ENCODE measurements at places on chromosomes 2 and 18.

DNA sequence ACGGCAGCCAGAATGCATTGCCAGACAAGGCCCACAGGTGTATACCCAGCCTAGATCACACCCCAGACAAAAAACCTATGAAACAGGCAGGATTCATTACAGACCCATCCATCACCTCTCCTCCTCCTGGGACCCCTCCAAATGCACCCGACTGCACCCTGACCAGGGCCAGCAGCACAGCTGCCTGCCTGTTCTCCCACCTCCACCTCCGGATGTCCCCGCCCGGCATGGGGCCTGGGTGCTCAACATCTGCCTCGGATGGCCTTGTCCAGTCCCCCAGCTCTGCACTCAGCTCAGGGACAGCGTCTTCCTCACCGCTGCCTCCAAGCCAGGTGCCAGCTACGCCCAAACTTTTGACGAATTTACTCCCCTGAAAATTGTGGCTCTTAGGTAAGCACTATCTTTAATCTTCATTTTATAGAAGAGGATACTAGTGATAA lies 91.1 kb downstream of the TPO start:
- ATAC-seq, result no peak

DNA sequence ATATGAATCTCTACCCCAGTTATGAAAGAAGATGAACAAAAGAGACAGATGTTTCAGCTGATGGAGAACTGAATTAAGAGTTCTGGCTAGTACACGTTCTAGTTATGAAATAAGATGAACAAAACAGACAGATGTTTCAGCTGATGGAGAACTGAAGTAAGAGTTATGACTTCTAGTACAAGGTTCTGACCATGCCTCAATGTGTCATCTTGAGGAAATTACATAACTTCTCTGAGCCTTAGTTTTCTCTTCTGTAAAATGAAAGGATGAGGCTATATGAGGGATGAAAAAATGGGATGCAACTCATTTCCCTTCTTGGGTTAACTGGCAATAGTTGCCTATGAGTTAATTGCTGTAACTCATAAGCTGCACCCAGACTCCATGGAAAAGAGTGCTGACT lies 92.9 kb upstream of the WDR75 start:
- ATAC-seq, result no peak

DNA sequence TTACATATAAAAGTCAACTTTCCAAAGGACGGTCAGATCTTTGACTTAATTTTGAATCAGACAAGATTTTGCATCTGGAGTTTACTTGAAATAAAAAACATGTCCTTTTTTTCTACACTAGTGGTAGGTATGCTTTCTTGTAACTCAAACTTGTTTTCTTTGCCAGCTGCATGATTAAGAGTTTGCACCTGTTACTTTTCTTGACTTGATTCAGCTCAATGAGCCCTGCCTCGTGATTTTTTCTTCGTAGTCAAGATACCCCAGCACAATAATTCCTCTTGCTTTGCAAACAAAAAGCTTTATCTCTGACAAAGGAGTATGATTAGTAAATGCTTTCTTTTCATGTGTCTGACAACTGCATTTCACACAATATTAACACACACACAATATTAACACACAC lies 82.3 kb downstream of the FBXO15 start:
- peak; percentile 24 for ATAC-seq

GRCh38 chr2:203565076-203565475 lies 30.0 kb upstream of the RAPH1 start:
- ATAC-seq, result no peak

GRCh38 chr2:147559070-147559725 lies 285.6 kb upstream of the ACVR2A start:
- no peak for ATAC-seq

GRCh38 chr2:166179201-166179600 lies 51.4 kb upstream of the SCN1A start:
- no peak for ATAC-seq

GRCh38 chr2:160310118-160310828 lies 110.2 kb upstream of the ITGB6 start:
- ATAC-seq, result no peak

- no peak for ATAC-seq
Measured at GRCh38 chr2:161982548-161983330, 91.3 kb downstream of the DPP4 start.

- ATAC-seq, result no peak
Measured at GRCh38 chr2:211860224-211860623, 678.4 kb downstream of the ERBB4 start.

- no peak for ATAC-seq
Measured at GRCh38 chr18:59783138-59783537, 85.9 kb upstream of the CCBE1 start.

- ATAC-seq, result peak; percentile 21
Measured at GRCh38 chr2:96325041-96325883, at the start of gene ITPRIPL1. Gene ITPRIPL1, plus strand, starts transcription at chr2:96325317. Its CDS starts 523 bp downstream, at chr2:96325840.

DNA sequence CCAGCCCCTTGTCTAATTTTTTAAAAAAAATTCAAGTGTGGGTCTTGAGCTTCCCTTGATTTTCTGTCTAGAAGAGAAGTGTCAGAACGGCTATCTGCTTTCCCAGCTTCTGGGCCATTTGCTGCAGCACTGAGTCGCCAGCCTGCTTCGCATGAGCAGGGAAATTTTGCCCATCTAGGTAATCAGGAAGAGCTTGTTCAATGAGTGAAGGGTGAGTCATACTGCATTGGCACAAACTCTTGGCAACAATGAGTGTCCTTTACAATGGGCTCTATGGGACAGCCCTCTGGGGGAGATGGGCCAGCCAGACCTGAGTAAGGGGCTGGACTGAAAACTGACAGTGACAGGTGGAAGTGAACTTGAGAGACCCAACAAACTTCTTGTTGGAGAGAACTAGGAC lies 2.4 kb upstream of the RNF144A start:
- ATAC-seq, result no peak

DNA sequence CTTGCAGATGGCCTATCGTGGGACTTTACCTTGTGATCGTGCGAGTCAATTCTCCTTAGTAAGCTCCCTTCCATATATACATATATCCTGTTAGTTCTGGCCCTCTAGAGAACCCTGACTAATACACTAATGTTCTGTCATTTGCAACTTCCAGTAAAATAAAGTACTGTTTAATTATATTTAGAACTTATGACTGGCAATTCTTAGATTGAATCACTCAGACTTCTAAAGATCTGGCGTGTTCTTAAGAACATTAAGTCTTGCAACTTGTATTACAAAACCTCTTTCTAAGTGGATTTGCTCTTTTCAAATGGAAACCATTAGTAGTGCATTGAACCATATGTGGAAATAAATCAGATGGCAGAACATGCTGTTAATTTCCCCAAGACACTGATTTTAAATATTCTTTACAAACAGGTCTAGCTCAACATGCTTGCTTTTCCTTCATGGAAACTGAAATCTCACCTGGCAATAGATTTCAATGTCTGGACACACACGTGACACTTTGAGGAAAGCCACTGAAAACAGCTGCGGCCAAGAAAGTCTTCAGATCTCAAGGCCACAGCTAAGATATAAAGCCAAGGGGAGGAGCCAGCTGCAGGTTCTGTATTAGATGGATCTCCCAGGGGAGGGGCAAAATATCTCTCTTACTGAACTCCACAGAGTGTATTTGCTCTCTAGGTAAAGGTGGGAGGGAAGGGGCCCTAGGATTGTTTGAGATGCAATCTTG lies 50.6 kb downstream of the PMAIP1 start:
- peak; percentile 65 for ATAC-seq

DNA sequence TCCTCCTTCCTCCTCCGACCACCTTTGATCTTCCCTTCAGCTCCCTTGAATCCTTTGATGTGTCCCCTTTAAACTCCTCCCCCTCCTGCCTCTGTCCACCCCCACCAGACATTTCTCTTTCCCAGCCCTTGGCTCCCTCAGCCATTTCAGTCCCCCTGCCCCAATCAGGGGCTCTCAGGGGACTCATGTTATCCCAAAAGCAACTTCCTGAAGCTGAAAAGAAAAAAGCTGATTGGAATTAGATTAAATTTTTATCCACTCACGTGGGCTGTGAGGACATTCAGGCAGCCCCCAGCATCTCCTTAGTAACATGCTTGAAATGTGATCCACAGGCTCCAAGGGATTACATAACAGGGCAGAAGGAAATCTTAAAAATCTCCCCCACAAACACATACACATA lies 81.3 kb downstream of the NEURL3 start:
- no peak for ATAC-seq

- no peak for ATAC-seq
Measured at GRCh38 chr2:41881249-41881648, 166.6 kb upstream of the PKDCC start.

DNA sequence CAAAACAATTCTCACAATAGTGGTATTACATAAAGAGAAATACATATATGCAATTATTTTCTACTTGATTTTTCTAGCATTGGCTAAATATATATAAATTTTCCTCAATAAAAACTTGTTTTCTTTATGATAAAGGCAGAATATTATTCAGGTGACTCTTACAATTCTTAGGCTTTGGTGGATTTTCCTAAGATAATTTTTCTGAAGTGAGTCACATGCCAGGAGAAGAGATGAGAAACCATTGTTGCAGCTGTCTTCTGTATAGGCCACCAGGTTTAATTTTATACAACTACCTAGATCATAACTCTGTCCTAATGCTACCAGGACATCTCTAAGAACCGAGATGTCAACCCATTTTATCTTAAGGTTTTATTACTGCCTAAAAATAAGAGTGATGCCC lies 552.4 kb upstream of the CDH2 start:
- no peak for ATAC-seq

DNA sequence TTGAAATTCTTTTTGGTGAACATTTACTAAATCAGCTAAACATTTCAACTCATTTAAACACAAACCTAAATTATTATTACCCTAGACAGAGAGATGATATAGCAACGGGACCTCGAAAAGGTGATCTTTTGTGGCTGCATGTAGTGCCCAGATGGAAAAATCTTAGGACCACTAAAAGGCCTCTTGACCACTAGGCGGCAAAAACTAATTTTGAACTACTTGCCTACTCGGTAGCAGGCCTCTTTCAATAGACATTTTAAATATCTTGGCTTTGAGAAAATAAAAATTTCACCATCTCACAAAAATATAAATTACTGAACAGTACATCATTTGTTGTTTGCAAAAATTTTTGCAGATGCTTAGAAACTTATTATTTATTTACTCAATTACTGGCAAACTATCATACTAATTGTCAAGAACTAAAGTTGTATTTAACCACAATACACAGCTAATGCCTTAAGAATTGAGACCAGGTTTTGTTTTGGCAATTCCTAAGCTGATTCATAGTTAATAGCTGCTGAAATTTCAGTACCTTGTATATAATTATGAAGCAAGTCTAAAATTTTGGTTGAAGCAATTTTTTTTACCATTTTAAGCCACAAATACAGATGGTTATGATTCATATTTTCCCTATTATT lies 9.4 kb downstream of the COL3A1 start:
- no peak for ATAC-seq

DNA sequence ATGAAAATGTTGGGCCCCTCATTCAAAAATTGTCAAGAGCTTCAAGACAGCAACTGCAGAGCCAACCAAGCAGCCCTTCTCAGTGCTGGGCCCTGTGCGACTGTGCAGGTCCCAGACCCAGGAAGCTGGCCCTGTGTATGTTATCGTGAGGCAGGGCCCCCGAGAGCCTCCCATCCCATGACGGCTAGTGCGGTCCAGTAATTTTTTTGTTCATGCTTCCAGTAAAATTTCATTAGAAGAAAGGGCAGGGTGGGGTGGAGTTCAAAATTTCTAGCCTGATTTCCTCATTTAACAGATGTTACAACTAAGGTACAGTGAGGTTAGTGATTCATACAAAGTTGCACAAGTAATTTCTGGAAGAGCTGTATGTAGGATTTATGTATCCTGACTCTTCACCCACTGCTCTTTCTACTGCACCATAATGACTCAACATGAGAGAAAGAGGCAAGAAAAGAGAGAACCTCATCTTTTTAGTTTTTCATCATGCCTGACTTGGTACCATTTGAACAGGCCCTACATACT lies 105.5 kb downstream of the ZEB2 start:
- peak; percentile 58 for ATAC-seq

GRCh38 chr2:42800461-42800962 lies 8.1 kb upstream of the HAAO start:
- no peak for ATAC-seq

Data from activated CD4-positive, CD25-positive, alpha-beta regulatory T cell treated with anti-CD3 and anti-CD28 coated beads, Interleukin-2, amount 50 U/mL, for 24 hours (primary cell).